Fibroblast of skin of left biceps (primary cell): ENCODE measurements at places on chromosomes 5 and 9.

DNA sequence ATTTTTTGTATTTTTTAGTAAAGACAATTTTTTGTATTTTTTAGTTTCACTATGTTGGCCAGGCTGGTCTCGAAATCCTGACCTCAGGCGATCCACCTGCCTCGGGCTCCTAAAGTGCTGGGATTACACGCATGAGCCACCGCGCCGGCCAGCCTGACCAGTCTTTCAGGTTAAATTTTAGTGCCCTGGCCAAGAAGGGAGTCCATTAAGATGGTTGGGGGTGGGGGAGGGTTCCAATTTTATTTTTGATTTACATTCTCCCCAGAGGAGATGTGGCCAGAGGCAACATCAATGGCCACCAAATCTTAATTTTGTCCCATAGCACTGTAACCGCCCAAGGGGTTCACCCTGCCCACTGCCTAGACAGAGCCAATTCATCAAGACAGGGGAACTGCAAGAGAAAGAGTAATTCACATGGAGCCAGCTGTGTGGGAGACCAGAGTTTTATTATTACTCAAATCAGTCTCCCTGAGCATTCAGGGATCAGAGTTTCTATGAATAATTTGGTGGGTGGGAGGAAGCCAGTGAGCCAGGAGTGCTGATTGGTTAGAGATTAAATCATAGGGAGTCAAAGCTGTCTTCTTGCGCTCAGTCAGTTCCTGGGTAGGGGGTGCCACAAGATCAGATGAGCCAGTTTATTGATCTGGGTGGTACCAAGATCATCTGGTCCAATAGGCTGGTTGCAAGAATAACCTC, 24.7 kb downstream of the TBCA start:
- no peak for DNase-seq

GRCh38 chr5:126454081-126454480, 30.9 kb downstream of the GRAMD2B start:
- DNase-seq: no peak

DNA sequence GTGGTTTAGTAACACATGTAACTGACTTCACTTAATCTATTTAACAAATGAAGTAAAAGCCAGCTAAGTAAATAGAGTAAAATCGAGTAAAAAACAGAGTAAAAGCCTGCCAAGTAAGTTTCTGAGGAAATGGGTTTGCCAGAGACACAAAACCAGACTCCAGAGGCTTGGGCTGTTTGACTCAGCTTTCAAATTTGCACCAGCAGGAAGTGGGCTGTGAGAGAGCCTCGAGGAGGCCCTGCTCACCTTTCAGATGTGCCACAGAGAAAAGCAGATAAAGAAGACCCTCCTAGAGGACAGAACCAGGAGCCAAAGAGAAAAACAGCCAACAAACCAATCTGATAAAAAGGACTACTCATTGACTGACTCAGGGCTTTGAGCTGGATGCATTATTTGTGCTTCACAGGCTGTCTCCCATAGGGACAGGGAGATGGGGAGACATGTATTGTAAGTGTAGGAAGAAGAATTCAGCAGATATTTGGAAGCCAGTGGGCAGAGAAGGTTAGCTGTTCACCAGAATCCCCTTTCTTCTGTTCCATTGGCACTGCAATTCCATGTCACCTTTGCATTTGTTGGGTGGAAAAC, 14.4 kb upstream of the AMACR start:
- no peak for DNase-seq

DNA sequence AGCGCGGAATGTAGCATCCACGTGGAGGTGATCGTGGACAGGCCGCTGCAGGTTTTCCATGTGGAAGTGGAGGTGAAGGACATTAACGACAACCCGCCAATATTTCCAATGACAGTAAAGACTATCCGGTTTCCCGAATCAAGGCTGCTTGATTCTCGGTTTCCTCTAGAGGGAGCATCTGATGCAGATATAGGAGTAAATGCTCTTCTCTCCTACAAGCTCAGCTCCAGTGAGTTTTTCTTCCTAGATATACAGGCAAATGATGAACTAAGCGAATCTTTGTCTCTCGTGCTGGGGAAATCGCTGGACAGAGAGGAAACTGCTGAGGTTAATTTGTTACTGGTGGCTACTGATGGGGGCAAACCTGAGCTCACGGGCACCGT, 598 bp downstream of the PCDHA2 start:
- no peak for DNase-seq

DNA sequence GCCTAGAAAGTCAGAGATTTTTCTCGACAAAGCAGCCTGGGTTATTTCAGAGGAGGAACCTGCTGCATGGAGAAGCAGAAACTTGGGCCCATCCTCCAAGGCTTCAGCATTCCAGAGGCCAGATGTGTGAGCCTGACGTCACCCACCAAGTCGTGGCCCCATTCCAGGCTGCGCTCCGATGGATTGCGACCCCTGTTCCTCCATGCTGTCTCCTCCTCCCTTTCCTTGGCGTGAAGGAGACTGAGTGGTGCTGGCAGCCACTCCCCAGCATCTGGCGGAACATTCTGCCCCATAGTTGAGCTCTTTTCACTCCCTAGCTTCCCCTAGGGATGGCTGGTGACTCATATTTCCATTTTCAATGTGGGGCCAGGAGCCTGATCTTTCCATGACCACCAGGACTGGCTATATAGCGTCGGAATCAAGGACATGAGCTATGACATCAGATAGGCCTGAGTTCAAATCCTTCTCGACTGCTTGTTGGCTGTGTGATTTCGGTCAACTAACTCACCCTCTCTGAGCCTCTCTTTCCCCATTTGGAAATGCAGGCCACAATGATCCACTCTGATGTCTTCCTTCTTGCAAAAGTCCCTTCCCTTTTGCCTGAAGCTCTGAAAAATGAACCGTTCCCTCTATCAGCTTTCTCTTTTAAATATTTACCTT, 24.5 kb upstream of the DUSP1 start:
- DNase-seq: peak; percentile 95

GRCh38 chr5:14397717-14398116, 183.9 kb upstream of the OTULINL start:
- no peak for DNase-seq

GRCh38 chr5:142611154-142611553, 74.7 kb downstream of the FGF1 start:
- no peak for DNase-seq

GRCh38 chr5:118776755-118777154, 211.6 kb downstream of the DTWD2 start:
- DNase-seq: no peak

- DNase-seq: no peak
Observed at GRCh38 chr5:86929123-86929766, 311.5 kb downstream of the COX7C start.

GRCh38 chr5:129622531-129622930, 125.4 kb upstream of the MINAR2 start:
- DNase-seq: no peak

DNA sequence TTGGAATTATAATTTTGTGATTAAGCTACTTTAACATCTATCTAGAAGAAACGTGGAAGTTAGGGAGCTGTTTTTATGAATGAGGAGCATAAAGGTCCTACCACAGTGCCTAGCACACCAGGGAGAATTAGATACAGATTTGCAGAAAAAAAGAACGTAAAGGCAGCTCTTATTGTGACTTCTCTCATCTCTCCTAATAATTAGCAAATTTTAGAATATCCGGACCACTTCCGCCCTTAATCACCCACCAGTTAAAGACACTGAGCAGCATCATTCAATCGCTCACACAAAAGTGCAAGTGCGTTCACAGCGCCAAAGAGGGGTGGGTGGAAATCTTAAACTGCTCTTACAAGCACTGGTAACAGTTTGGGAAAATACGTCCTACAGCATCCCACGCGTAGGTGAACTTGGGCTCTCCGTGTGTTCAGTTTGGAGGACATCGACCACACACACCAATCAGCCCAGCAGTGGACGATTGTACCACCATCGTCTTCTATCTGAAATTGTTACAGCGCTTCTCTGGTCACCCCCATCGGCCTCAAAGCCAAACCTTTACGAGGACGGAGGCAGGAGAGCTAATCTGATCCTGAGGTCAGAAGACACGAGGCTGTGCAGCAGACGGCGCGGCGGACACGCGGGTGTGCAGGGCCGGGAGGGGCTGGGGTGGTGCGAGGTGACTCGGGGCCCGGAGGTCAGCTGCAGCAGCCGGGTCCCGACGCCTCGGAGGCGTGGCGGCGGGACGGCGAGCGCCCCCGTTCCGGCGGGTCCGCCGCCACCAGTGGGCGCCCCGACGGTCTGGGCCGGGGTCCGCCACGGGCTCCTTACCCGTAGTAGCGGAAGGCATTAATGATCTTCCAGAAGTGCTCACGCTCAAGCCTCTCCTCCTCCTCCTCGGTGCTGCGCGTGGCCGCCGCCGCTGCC, 646 bp downstream of the CARNMT1 start:
- DNase-seq: no peak

- no peak for DNase-seq
Observed at GRCh38 chr9:127539259-127539981, 72.7 kb upstream of the STXBP1 start.

GRCh38 chr9:136085815-136086212, 9.3 kb downstream of the NACC2 start:
- DNase-seq: no peak

GRCh38 chr5:32595118-32595517, 9.8 kb downstream of the SUB1 start:
- no peak for DNase-seq

DNA sequence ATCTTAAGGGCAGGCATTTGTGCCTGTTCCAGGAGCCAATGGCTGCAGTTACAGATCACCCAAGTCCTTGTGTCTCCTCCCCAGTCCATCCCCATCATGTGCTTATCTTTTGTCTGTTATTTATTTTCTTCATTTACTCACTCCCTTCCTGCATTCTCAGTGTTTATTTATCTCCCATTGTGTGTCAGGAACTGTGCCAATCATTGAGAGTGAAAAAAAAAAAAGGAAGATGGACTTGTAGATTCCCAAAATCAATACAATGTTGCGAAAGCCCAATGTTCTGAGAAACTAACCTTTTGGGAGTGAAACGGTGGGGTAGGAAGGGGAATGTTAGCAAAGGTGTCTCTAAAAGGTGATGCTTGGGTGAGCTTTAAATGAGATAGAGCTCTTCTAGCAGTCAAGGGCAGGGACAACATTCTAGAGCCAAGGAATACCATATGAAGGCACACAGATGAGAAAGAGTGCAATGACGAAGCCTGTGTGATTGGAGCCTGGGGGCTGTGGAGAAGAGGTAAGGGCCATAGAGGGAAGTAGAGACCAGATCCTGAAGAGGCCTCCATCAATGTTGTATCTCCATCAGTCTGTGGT, 53.0 kb downstream of the CMYA5 start:
- no peak for DNase-seq

DNA sequence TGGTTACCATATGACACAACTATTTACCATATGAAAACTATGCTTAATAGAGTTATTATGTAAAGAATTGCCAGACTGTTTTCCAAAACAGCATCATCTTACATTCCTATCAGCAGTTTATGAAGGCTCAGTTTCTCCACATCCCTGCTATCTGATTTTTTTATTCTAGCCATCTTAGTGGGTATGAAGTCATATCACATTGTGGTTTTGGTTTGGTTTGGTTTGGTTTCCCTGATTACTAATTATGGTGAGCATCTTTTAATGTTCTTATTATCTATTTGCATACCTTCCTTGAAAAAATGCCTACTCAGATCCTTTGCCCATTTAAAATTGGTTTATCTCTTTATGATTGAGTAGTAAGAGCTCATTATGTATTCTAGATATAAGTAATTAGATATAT, 199.4 kb upstream of the NFIL3 start:
- no peak for DNase-seq

DNA sequence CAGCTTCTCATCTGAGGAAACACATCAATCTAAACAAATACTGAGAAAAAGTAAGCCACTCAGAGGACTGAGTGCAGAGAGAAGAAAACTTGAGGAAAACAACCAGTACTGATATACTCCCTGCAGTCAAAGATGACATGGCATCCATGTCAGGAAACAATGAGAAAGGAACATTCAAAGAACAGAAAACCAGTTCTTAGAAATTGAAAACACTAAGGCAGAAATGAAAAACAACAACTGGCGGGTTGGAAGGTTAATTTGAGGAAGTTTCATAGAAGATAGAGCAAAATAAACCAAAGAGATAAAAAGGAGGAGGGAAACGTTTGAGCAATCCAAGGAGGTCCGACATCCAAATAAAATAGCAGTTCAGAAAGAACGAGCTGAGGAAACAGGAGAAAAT, 475.2 kb downstream of the HINT1 start:
- no peak for DNase-seq

- DNase-seq: no peak
Observed at GRCh38 chr9:90368928-90369327, 273.7 kb downstream of the DIRAS2 start.

- DNase-seq: no peak
Observed at GRCh38 chr9:1604942-1605560, 410.1 kb upstream of the SMARCA2 start.

DNA sequence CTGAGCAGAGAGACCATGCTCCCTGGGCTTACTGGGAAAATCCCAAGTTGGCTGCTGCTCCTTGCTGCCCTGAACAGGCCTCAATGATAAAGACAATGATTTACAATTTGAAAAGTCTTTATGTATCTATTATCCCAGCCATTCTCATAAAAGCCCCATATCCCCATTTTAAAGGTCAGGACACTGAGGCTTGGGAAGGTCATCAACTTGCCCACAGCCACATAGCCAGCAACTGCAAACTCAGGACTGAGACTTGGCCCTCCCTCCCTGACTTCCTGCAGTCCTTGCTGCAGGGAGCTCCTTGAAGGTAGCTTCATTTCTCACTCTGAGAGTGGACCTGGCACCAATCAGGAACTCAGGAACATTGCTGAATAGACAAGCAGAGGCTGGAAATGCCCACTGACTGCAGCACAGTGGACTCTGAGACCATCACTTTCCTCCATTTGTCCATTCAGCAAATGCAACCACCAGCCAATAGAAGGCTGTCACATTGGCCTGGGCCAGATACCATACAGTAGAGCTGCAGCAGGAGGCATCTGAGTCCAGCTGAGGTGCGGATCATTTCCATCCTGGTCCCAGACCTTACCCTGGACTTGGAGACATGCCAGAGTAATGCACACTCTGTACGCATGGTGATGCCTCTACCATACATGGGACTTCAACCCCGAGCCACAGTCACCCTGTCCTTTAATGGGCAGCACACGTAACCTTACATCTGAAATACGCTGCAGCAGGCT, 18.3 kb downstream of the TNIP1 start:
- no peak for DNase-seq

GRCh38 chr5:174259696-174260420, 214.4 kb downstream of the NSG2 start:
- no peak for DNase-seq

DNA sequence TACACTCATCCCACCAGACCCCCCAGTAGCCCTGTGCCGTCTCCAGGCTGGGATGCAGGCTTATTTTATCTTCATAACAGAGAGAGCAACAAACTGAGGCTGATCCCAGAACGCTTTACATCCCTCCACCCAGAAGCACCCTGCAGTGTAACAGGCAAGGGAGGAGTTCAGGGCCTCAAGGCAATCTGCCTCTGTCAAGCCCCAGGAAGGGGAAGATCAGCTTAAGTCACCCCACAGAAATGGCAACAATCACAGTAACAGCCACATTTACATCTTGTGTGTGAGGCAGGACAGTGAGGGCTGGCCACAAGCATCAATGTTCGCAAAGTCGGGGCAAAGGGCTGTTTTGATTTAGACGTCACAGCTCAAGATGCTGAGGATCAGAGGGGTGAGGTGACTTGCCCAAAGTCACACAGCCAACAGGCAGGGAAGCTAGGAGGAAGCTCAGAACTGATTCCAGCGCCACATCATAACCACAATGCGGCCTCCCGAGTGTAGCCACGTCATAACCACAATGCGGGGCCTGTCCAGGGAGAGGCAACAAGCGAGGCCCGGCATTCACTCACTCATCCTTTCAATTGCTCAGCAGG, 14.4 kb downstream of the STK10 start:
- no peak for DNase-seq

GRCh38 chr5:64929833-64930232, 161.1 kb downstream of the CWC27 start:
- DNase-seq: no peak

- DNase-seq: no peak
Observed at GRCh38 chr9:33781736-33782135, 13.6 kb upstream of the PRSS3 start.
